ENCODE measurements at places on chromosomes 3 and 15.
A peak's percentile ranks its signal among the peaks of the same experiment; 100 is the strongest.

DNA sequence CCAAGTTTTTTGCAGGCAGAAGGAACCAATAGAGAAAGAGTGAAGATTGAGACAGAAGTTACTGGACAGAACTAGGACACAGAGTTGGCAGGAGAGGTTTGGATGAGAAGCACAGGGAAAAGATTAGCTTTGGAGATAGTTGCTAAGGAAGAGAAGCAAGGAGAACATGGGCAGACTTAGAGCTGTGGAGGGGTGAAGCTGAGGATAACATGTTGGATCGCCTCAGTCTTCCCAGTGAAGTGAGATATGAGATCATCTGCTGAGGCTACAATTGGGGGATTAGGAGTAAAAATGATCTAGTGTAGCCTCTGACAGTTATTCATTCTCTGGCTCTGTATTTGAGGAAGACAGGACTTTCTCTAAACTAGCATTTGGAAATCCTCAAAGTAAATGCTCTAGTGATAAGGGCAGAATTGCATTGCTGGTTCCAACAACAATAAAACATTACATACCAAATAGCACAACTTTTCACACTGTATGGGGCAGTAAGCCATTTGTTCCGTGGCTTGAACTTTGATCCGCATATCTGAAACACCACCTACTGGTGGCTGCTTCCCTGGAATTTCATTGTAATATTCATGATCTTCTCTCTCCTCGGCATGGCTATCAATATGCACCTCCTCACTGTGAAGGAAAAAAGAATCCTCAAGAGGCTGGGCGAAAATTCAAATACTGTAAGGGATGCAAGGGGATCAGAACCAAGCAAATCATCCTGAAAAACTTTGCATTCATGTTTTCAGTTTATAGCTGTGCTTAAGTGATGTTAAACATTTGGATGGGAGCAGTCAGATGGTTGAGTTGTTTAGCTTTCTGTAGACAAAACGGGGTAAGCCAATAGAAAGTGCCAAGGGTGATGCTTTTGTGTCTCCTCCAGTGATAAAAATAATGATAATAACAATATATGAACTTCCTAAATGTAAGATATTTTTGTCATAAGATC lies 22.2 kb upstream of the EID1 start:
- no peak for DNase-seq

DNA sequence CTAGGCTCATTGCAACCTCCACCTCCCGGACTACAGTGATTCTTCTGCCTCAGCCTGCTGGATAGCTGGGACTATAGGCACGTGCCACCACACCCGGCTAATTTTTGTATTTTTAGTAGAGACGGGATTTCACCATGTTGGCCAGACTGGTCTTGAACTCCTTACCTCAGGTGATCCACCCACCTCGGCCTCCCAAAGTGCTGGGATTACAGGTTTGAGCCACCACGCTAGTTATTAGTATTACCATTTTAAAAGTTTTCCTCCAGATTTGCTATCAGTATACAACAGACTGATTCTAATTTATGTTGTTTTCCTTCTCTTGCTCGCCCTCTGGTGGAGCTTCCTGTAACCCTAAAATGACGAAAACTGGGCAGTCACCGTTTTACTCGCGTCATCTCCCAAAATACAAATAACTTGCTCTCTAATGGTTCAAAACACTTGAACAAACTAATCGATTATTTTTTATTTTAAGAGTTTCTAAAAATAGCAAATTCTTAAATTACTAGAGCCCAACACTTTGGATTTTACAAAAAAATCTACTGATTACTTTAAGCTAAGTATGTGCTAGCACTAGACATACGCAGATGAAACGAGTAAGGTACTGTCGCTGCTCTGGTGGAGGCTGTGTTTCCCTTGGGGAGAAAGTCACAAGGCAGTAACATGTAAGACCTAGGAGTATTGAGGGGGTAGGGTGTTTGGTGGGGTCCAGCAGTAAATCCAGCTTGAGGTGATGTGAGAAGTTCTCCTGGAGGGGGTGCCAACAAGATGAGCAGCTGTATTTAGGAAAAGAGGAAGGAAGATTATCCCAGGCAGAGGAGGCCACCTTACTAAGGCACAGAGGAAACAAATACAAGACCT lies 203.3 kb downstream of the MBNL1 start:
- DNase-seq: peak; percentile 18

- DNase-seq: no peak
These were observed 15.3 kb downstream of the FAM3D start for GRCh38 chr3:58651276-58651675.

- no peak for DNase-seq
These were observed 33.2 kb upstream of the LEKR1 start for GRCh38 chr3:156792945-156793344.

GRCh38 chr3:2921903-2922302 lies 188.3 kb downstream of the IL5RA start:
- DNase-seq: no peak

DNA sequence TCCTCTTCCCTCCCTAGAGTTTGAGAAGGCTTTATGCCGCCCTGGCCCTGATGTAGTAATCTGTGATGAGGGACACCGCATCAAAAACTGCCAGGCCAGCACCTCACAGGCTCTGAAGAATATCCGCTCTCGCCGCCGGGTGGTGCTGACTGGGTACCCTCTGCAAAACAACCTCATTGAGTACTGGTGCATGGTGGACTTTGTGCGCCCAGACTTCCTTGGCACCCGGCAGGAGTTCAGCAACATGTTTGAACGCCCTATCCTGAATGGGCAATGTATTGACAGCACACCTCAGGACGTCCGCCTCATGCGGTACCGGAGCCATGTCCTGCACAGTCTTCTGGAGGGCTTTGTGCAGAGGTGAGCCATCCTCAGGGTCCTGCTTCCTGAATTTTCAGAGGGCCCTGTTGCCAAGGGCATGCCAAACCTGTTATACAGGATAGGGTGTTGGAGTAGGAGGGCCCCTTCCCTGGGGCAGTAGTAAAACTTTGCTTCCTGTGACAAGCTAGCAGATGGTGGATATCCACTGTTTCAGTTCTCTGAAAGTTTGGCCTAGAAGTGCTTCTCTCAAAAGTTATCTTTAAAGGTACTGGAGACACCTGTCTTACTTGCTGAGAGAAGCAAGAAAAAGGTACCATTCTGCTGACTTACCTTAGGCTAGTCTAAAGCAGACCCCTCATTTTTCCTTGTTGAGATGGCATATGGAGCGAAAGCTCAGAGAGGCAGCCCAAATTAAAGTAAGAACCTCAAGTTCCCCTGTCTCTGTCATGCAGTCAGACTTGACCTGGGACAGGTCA lies 33.7 kb upstream of the TEX264 start:
- DNase-seq: no peak

GRCh38 chr15:26867200-26868007 lies 542 bp downstream of the GABRA5 start:
- DNase-seq: no peak

GRCh38 chr3:42946050-42946449 lies 33.1 kb upstream of the GASK1A start:
- no peak for DNase-seq

DNA sequence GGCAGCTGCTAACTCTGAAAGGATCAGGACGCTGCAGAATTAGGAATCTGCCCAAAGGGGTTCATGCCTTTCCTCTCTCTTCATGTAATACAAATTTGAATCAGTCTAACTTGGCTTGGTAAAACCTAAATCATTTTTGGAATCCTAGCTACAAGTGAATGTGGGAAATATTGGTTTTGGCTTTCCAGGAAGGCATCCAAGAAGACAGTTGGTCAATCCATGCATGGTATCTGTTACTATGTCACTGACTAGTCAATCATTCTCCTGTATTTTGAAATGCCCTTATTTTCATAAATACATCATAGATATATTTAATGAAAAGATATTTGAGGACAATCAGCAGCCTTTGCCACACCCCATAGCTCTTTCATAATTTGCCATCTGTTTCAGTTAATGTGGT lies 7.5 kb upstream of the PLS1 start:
- DNase-seq: no peak

GRCh38 chr3:172709774-172710663 lies 848 bp downstream of the NCEH1 start:
- no peak for DNase-seq

DNA sequence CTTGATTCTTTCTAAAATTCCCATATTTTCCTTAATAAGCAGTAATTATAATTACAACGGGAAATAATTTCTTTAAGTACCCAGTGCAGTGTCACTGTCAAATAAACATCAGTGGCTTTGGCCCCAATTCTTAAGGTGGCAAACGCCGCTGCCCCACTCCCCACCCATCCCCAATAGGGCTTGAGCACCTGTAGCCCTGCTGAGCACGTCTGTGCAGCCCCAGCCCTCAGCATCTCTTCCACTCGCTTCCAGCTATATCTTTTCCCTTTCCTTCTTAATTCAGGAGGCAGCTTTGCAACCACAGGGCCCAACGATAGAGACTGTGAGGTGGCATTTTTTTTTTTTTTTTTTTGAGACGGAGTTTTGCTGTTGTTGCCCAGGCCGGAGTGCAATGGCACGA lies 9.0 kb downstream of the PPM1M start:
- no peak for DNase-seq

- DNase-seq: no peak
These were observed 73.0 kb upstream of the PROK2 start for GRCh38 chr3:71857956-71858355.

GRCh38 chr15:23038726-23039142 lies 635 bp downstream of the TUBGCP5 start:
- DNase-seq: peak; percentile 6

GRCh38 chr15:68025835-68026424 lies 28.2 kb upstream of the PIAS1 start:
- no peak for DNase-seq

GRCh38 chr3:98962189-98962930 lies 60.9 kb upstream of the DCBLD2 start:
- DNase-seq: peak; percentile 28

DNA sequence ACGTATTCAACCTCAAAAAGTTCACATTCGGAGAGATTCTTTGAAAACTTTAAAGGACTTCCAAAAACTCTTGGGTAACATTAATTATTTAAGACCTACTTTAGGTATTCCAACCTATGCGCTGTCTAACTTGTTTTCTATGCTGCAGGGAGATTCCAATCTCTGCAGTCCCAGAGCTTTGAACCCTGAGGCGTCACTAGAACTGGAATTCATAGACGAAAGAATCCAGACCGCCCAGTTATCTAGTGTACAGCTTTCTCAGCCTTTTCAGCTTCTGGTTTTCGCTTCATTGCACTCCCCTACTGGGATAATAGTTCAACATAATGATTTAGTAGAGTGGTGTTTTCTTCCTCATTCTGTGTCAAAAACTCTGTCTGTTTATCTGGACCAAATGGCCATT lies 711.3 kb downstream of the ROBO1 start:
- no peak for DNase-seq

DNA sequence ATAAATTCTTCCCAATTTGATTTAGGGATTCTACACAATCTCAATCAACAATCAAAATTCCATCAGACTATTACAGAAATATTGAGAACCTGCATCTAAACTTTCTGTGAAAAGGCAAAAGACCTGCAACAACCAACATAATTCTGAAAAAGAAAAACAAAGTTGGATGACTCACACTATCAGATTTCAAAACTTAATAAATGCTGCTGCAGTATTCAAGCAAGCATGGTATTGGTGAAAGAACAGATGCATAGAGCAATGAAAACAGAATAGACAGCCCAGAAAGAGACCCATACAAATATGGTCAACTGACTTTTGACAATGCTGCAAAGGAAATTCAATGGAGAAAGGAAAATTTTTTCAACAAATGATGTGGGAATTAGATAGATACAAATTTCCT lies 477.1 kb upstream of the NR2F2 start:
- DNase-seq: no peak

DNA sequence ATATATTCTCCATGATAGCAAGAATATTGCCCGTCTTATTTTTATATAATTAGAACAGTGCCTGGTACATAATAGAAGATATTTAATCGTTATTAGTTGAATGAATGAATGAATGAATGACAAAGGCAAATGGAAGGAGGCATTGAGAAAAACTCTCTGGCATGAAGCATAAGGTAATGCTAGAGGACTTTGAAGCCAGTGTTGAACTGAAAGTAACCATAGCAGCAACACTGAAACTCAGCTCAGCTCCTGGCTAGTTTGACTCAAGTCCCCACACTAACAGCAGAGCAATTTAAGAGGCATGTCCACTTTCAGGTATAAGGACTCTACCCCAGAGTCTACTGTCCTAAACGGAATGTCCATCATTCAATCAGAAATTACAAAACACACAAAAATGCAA lies 227.0 kb downstream of the CPNE4 start:
- no peak for DNase-seq

GRCh38 chr15:39573844-39574243 lies 7.0 kb upstream of the THBS1 start:
- no peak for DNase-seq

GRCh38 chr3:48222616-48223513 lies at the start of gene CAMP:
CAMP (plus strand) TSS chr3:48223495; CDS start chr3:48223512, 17 bp downstream.
- no peak for DNase-seq

DNA sequence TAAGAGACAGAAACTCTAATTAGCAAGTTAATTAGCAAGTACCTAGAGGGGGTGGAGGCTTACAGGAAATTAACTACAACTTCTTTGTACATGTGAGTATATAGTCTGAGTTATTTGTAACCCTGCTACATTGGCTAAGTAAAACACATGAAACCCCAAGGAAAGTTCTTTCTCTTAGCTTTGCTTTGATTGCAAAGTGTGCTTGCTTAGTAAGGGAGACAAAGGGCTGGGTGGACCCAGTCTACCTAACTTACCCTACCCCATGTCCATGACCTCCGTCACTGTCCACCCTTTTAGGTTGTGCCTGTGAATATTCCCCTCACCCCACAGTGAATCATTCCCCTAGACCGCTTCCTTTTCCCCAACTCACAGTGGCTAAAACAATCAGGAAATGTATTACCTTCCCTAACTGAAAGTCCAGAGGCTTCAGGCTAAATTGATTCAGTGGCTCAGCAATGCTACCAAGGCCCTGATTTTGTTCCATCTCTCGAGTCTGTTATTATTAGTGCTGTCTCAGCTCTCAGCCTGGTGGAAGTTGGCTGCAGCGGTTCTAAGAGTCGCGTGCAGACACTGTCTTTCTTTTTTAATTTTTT lies 31.1 kb upstream of the RYR3 start:
- peak; percentile 3 for DNase-seq

All from SW 1271 (cell line).